ENCODE measurements at places on chromosomes 5 and 9. TPM values are rescaled to one million over a fixed set of nuclear protein-coding genes. Genes with fewer than 3 reads are reported as not detected.

- H3K27ac ChIP-seq, result no peak overlapping the region
- no peaks in the 10 kb centered on the region for H3K4me1 ChIP-seq
- no peak overlapping the region for H3K4me3 ChIP-seq
- H3K27me3 ChIP-seq, result no peaks in the 10 kb centered on the region
- no peaks in the 10 kb centered on the region for H3K36me3 ChIP-seq
These were observed 458.5 kb downstream of the TLR4 start for GRCh38 chr9:118162716-118163115.

DNA sequence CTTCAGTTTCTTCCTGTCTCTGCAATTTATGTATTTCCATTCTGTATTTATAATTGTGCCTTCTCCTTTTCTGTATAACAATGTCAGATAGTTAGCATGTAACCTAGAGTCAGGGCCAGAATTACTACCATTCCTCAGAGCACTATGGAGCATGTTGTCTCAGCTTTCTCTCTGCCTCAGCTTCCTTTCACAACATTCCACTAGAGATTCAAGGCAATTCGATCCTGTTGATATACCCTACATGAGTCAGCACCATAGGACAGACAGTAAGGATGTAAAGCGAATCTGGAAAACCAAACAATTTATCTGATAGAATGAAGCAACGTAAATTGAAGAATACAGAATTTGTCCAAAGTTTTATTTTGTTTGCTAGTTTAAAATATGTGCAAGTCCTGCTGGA, 728.3 kb upstream of the SEMA6A start:
- H3K27me3 ChIP-seq, result no peaks in the 10 kb centered on the region
- no peaks in the 10 kb centered on the region for H3K4me1 ChIP-seq
- no peaks in the 10 kb centered on the region for H3K36me3 ChIP-seq

DNA sequence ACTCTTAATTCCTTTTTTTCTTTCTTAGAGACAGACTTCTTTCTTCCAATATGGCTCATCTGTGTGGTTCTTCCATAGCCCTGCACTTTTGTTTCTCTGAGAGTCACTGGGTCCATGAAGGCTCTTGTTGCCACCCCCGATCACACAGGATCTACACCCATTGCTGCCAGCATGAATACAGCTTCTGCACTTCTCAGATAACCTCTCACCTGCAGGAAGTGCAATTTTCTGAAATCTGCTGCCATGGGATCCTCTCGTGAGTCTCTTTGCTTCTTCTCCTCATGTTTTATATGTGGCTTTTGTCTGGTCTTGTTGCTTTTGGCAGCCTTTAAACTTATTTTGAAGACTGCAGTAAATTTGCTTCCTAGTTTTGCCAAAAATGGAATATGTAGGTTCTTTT, 171.2 kb downstream of the TMEM167A start:
- H3K4me3 ChIP-seq, result no peak overlapping the region
- no peak overlapping the region for H3K27ac ChIP-seq
- 0 out of 2 replicates have a peak, but pooled peaks cover 9% of the 10 kb centered on the region for H3K4me1 ChIP-seq
- DNase-seq, result no peak

DNA sequence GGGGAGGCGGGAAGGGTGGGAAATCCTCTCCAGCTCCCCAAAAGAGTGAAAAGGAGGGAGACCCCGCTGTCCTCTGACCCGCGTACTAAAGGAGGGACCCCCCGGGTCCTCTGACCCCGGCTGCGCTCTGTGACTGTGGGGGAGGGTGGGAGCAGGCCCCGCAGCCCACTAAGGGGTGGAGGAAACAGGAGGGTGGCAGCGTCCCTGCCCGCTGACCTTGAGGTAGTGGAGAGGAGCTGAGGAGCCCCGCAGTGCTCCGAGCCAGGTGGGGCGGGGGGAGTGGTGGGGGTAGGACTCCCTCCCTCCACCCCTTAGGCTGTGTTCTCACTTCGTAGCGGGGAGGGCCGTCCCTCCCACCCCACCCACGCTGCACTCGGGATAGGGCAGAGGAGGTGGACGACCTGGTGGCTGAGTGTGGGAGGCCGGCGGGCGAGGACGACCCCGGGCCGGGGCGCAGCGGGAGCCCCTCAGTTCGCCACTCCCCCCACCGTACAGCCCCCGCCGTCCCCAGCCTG, 449 bp upstream of the ADCY2 start:
- no peak overlapping the region for H3K4me3 ChIP-seq
- DNase-seq, result no peak
- H3K4me1 ChIP-seq, result no peaks in the 10 kb centered on the region

DNA sequence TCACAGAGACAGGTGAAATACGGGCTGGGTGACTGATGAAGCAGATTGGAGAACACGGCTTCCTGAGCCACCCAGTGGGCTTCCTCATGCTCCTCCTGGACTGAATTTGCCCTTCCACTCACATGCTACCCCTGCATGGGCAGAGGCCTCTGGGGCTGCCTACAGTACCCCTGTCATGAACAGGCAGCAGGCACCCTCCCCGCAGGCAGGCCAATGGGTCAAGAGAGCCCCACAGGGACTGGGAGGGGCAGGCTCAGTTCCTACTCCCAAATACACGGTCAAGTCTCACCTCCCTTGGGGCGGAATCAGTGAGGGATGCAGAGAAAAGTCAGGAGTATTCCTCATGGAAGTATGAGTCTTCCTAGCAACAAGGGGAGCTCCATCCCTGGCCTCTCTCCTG, 48.6 kb upstream of the ZBTB43 start:
- no peak overlapping the region for H3K4me3 ChIP-seq
- H3K36me3 ChIP-seq, result no peaks in the 10 kb centered on the region
- H3K27me3 ChIP-seq, result peaks cover 2% of the 10 kb centered on the region
- peaks cover 7% of the 10 kb centered on the region for H3K4me1 ChIP-seq
- no peak overlapping the region for H3K27ac ChIP-seq

DNA sequence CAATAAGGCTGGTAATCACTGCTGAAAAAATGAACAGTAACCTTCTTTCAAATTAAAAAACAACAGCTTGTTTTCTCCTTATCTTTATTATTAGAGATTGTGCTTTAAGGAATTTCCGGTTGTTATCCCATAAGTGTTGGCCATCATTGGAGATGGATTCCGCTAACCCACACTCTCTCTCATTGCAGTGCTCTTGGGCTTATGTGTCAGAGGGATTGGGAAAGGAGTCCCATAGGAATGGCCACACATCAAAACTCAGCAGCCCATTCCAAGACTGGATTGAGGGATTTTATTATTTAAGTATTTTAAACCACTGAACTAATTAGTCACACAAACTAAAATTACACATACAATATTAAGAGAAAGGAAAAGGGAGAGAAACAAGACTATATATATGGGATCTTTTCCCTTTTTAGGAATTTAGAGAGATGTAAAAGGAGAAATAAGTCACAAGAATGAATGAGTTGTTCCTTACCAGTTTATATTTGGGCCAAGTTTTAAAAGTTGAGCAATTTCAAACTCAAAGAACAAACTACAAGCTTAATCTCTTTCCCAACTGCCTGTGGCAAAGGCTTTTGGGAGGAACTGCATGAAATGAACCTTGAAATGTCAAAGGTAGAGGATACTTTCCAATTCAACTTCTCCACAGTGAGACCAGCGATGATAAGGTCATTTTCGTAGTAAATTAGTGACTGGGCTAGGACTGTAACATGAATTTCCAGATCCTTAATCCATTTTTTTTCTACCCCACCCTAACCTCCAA, 2.4 kb downstream of the SPINK6 start:
- no peaks in the 10 kb centered on the region for H3K36me3 ChIP-seq
- DNase-seq, result no peak
- H3K27ac ChIP-seq, result no peak overlapping the region
- no peak overlapping the region for H3K4me3 ChIP-seq

Gene CD72
- total RNA-seq, result not detected

Gene CAVIN4
- 1.00 TPM for total RNA-seq

Gene PCA3
- not detected for total RNA-seq

Gene PDE6A
- not detected for total RNA-seq

Gene ARL10
- 0.18 TPM for total RNA-seq

All from HepG2 (cell line).